ENCODE measurements at places on chromosomes 13 and 19.

GRCh38 chr19:5990289-5990797 is 12.4 kb upstream of the RANBP3 start:
- no peak for DNase-seq

- no peak for DNase-seq
Observed at GRCh38 chr19:56595548-56595899, 422 bp downstream of the ZNF71 start.

DNA sequence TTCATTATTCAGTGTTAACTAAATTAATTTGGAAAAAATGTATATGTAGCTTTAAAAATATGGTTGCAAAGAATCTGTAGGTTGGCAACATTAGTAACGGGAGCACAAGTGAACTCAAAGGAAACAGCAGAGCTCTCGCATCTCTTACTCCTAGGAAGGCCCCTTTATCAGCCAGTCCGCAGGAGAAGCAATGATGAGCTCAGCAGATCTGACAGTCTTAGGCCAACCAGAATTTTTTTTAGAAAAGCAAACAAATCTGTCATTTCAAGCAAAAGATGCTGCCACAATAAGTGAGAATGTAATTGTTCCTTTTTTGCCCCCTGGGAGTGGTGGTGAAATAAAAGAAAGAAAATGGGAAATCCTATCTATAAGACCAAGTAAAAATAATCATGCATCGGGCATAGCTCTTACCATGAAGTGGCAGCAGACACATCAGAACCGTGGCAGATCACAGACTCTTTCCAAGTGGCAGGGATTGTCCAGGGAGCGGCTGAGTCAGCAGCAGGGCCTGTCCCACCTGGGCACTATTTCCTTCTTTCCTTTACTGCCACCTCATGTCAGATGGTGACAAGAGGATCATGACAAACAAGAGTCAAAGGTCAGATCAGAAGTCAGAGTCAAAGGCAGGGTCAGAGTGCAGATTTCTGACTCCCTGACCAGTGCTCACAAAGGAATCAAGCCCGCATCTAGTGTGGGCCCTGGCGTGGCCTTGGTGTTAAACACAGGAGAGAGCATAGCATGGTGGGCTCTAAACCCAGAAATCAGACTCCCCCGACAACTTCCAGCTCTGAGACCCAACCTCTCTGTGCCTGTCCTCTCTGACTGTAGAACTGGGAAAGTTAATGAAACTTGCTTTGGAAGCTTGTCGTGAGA is 84.0 kb upstream of the MTIF3 start:
- DNase-seq, result no peak

- peak; percentile 40 for DNase-seq
Observed at GRCh38 chr13:79775830-79776229, 294.9 kb downstream of the NDFIP2 start.

Data from CD14-positive monocyte (primary cell).